ENCODE measurements at places on chromosomes 12 and 14. TPM values are rescaled to one million over a fixed set of nuclear protein-coding genes. Genes with fewer than 3 reads are reported as not detected.

Gene SMIM41
- 0.30 TPM for total RNA-seq

Gene SMOC1
- total RNA-seq, result 4.4 TPM

DNA sequence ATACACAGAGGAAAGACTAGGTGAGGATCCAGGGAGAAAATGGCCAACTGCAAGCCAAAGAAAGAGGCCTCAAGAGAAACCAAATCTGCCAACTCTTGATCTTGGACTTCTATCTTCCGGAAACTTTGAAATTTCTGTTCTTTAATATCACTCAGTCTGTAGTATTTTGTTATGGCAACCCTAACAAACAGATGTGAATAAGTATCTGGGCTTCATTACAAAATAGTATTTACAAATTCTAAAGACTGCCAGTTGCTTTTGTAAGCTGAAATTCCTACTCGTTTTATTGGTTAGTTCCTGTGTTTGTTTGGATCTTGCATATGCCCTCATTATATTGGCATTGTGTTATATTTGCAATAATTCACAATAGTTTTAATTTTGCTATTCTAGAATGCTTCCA, 143.2 kb upstream of the USP15 start:
- no peak for DNase-seq

DNA sequence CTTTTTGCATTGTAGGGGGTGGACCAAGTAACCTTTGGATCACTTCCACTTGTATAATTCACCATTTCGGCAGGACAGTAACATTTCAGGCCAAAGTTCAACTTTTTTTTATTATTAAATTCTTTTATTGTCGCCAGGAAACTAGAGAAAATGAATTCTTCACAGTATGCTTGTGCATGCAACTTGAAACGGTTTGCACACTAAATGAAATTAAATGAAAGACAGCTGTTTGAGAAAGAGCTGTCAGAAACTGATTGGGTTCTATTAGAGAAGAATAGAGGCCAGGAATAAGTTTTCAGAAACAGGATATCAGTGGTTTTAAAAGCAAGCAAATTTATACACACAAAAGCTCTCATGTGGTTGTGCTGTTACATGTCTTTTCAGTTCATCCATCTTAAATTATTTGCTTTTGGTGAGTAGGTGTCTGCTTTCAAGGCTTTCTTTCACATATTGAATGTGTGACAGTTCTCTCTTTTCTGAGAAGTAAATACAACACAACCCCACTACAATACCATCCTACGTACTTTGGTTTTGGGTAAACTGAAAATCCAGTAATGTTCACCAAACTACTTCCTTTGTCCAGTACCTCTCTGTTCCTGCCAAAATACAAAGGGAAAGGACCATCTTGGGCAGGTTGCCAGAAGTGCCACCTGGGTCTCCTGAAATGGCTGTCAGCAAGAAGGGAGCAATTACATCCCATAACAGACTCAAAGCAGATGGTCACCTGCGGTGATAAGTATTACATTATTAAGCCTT, 291.7 kb downstream of the RAD51B start:
- no peak for DNase-seq

GRCh38 chr14:71475916-71476315, 456.3 kb upstream of the RGS6 start:
- DNase-seq, result no peak

DNA sequence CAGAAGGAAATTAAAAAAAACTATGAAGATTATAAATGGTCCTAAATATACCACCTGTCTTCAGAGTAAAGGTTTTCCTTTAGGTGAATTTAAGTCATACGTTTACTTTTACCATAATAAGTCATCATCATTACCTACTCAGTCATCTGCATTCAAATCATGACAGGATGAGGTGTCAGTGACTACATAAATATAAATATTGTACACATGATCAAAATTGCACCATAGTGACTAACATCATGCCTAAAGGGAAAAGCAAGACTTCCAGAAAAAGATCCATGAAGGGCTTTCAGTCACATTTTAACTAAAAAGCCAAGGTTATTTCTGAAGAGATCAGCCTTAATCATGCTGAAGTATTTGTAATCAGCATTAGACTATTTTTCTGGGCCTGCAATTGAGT, 759.9 kb upstream of the FLRT2 start:
- DNase-seq, result no peak

DNA sequence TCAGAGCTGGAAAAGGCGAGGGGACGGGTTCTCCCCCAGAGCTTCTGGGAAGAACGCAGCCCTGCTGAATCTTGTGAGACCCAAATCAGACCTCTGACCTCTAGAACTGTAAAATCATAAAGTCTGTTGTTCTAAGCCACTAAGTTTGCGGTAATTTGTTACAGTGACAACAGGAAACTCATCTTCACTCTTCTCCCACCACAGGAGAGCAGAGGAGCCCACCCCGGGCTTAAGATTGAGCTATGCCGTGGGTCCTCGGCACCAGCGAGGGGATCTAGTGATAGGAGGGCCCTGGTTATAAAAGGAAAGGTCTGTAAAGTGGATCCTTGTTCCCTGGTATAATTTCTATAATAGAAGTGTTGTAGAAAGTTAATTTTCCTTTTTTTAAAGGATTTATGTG, 7.6 kb downstream of the MLXIP start:
- no peak for DNase-seq

Gene TRIM9
- 0.27 TPM for total RNA-seq
